Activated naive CD4-positive, alpha-beta T cell treated with anti-CD3 and anti-CD28 coated beads, Interleukin-2, amount 10 ng/mL, durations not matched to agents 5 hours and 36 hours (primary cell): ENCODE measurements at places on chromosomes 2 and 18. TPM values are rescaled to one million over a fixed set of nuclear protein-coding genes. Genes with fewer than 3 reads are reported as not detected.

PLEK gene
- 1.9 TPM for total RNA-seq

CRYGD gene
- not detected for total RNA-seq

ZFP36L2 gene
- 301 TPM for total RNA-seq

AKAIN1 gene
- total RNA-seq = not detected

ODC1 gene
- total RNA-seq = 36.7 TPM

SCTR gene
- total RNA-seq = not detected

C2orf80 gene
- not detected for total RNA-seq

CDH7 gene
- total RNA-seq = not detected

TMEM37 gene
- total RNA-seq = not detected

IL37 gene
- total RNA-seq = not detected

MAP3K19 gene
- total RNA-seq = not detected

RTP5 gene
- total RNA-seq = not detected

TRIM43 gene
- not detected for total RNA-seq

SLC23A3 gene
- total RNA-seq = 1.6 TPM

NFATC1 gene
- 54.0 TPM for total RNA-seq

ZSWIM2 gene
- not detected for total RNA-seq

GPR55 gene
- 2.4 TPM for total RNA-seq

GATA6 gene
- not detected for total RNA-seq

MALT1 gene
- 88.9 TPM for total RNA-seq

PAX8 gene
- total RNA-seq = 1.6 TPM

CAVIN2 gene
- total RNA-seq = not detected

GKN1 gene
- total RNA-seq = not detected

CNRIP1 gene
- not detected for total RNA-seq

INHBB gene
- not detected for total RNA-seq

HAAO gene
- total RNA-seq = not detected

PDCD1 gene
- 2.2 TPM for total RNA-seq

MTHFD2 gene
- 111 TPM for total RNA-seq

COLEC11 gene
- total RNA-seq = 0.34 TPM

PPP4R1 gene
- total RNA-seq = 56.3 TPM

KATNAL2 gene
- total RNA-seq = 0.82 TPM

ST8SIA5 gene
- not detected for total RNA-seq

CCDC141 gene
- 11.4 TPM for total RNA-seq

SIX3 gene
- total RNA-seq = not detected

ALK gene
- not detected for total RNA-seq

FIGN gene
- total RNA-seq = not detected

BCL11A gene
- total RNA-seq = not detected

BOLL gene
- total RNA-seq = not detected

HOXD9 gene
- not detected for total RNA-seq

SPP2 gene
- not detected for total RNA-seq

STPG4 gene
- 0.34 TPM for total RNA-seq

DGUOK gene
- total RNA-seq = 65.6 TPM

TUBA4B gene
- total RNA-seq = not detected

CHRNG gene
- not detected for total RNA-seq

ACOXL gene
- total RNA-seq = not detected

CGREF1 gene
- 1.4 TPM for total RNA-seq

TUBA3D gene
- not detected for total RNA-seq

ACTG2 gene
- total RNA-seq = not detected

GULP1 gene
- total RNA-seq = not detected

CCDC102B gene
- 0.87 TPM for total RNA-seq

BMP10 gene
- total RNA-seq = not detected

SERPINB3 gene
- not detected for total RNA-seq

PPP1R1C gene
- total RNA-seq = not detected

CCL20 gene
- not detected for total RNA-seq

DSG4 gene
- total RNA-seq = not detected

MC5R gene
- not detected for total RNA-seq

CPO gene
- not detected for total RNA-seq
